ENCODE measurements at places on chromosomes 2 and 18. TPM values are rescaled to one million over a fixed set of nuclear protein-coding genes. Genes with fewer than 3 reads are reported as not detected.

The DPYSL5 gene
- total RNA-seq, result not detected

DNA sequence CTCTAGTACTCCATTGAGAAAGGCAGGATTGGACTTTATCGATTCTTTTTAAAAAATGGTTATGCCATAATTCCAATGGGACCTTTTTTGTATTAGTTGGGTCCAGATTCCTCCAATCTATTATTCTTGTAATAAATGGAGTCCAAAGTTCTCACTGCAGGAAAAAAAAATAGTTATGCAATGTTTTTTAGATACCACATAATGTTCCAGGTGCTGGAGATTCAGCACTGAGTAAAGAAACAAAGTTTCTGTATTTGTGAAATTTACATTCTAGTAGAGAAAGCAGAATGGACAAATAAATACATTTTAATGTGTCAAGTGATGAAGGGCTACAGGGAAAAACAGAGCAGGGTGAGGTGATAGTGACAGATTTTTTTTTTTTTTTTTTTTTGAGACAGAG lies 78.5 kb upstream of the MYCN start:
- DNase-seq, result no peak

DNA sequence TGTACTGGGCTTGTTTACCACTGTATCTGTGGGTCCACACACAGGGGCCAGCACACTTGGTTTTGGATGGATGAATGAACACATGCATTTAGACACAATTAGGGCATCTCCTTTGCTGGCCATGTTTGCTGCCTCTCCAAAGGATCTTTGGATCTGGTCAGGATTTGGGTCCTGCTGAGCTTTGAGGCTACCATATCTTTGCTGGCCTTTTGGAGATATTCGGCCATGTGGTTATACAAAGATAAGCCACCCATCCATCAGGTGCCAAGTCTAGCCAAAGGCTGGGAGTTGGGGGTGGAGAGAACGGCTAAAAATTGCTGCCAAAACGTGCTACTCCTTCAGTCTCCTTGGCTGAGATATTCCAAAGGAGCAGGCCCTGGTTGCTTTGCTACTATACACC lies 18.2 kb upstream of the FZD7 start:
- DNase-seq, result no peak

The NEUROD1 gene
- not detected for total RNA-seq

The CAPN13 gene
- 0.17 TPM for total RNA-seq

The ALLC gene
- total RNA-seq, result not detected

Measured in mammary epithelial cell (primary cell).